ENCODE measurements at places on chromosomes 7 and 10.

GRCh38 chr10:69337296-69338132, 59.2 kb downstream of the HK1 start:
- DNase-seq: no peak

- DNase-seq: no peak
Observed at GRCh38 chr7:81036057-81036456, 117.2 kb upstream of the SEMA3C start.

GRCh38 chr10:102593074-102593803, 51.0 kb upstream of the TRIM8 start:
- DNase-seq: no peak

GRCh38 chr10:80536361-80536835, 1.3 kb upstream of the SH2D4B start:
- no peak for DNase-seq

DNA sequence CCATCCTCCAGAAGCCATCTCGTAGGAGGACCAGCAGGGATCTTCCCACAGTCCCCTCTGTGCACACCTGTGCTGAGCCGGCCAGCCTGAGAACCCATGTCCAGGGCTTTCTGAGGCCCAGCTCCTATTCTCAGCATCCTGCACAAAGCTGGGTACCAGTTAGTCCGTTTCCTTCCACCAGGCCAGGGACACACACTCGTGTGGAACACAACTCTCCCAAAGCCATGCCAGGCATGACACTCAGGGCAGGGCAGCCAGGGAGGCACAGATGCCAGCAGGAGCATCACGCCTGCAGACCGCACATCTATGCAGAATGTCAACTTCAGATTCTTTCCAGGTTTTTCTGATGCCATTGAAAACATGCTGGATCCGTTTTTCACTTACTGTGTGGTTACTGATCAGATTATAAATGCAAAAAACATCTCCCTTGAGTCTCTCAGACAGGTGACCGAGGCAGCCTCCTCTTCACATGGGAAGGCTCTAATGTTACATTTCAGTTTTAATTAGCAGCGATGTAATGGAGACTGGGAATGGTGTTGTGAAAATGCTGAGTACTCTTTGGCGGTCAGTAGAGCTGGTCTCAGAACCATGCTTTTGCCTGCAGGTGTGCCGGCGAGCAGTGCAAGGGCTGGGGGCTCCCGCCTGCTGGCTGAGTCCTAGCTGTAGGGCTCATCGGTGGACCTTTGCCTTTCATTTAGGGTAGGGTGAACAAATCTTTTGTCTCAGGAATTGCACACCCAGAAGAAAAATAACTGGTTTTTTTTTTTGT, 3.3 kb upstream of the SUN1 start:
- DNase-seq: no peak

DNA sequence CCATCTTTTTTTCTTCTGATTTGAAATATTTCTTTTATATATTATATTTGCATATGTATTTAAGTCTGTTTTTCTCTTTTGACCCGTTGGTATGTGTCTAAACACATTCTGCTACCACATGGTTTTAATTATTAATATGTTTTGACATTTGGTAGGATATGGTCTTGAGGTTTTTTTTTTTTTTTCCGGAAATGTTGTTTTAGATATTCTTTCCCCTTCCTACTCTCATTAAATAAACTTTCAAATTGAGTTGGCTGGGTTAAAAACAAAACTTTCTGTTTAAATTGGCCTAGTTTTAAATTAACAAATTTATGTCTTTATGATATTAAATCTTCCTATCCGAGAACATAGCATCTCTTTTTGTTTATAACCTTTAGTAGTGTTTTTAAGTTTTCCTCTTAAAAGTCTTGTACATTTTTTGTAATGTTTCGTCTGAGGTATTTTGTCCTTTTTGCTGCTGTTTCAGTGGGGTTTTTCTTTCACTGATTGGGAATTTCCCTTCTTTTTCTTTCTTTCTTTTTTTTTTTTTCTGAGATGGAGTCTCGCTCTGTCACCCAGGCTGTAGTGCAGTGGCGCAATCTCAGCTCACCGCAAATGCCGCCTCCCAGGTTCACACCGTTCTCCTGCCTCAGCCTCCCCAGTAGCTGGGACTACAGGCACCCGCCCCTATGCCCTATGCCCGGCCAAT, 25.4 kb downstream of the STAM start:
- DNase-seq: no peak

DNA sequence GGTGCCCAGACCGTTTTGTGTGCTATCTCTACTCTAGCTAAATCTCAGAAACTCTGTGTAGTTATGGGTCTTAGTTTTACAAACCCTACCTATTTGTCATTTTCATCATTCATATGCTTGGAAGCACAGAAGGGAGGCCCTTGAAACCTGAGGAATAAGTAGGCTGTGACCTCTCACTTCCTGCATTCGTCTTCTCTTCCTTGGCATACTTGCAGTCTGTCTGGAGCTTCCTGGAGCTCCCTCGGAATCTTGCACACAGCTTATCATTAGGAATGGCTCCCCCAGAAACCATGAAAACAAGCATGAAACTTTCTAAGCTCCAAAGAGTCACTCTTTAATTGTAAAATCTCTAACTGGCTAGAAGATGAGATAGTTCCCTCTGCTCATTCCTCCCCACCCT, 376.9 kb upstream of the MYO3A start:
- DNase-seq: no peak

GRCh38 chr10:27319752-27320431, 79.3 kb upstream of the ACBD5 start:
- DNase-seq: no peak

DNA sequence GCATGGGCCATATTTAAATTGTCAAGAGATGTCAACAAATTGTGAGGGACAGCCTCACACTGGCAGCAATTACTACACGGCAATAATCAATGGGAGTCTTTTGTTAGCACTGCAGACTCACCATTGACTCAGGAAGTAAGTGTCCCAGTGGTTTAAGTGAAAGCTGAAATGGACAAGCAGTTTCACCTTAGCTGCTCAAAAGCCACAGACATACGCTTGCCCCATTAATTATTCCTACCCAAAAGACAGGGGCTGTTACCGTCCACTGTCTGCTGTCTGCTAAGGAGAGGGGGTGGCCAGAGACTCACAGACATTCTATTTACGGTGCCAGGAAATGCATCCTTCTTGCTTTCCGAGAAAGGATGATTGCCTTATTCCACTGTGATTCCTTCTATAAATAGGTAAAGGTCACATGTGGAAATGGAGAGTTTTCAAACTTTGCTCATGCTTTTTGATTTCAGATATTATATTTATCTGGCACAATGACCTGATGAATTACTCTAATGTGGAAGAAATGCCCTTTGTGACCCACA, 309.7 kb upstream of the NFE2L3 start:
- DNase-seq: no peak

All from OCI-M1 (cell line).